ENCODE measurements at places on chromosomes 2 and 18. TPM values are rescaled to one million over a fixed set of nuclear protein-coding genes. Genes with fewer than 3 reads are reported as not detected.

EFEMP1 gene
- total RNA-seq = 25.5 TPM

- H3K36me3 ChIP-seq = no peaks in the 10 kb centered on the region
- DNase-seq = no peak
- H3K4me1 ChIP-seq = peaks cover 30% of the 10 kb centered on the region
- no peaks in the 10 kb centered on the region for H3K27me3 ChIP-seq
- H3K4me3 ChIP-seq = no peak overlapping the region
- H3K27ac ChIP-seq = no peak overlapping the region
These were observed 78.6 kb upstream of the ETAA1 start for GRCh38 chr2:67318563-67318962.

DNA sequence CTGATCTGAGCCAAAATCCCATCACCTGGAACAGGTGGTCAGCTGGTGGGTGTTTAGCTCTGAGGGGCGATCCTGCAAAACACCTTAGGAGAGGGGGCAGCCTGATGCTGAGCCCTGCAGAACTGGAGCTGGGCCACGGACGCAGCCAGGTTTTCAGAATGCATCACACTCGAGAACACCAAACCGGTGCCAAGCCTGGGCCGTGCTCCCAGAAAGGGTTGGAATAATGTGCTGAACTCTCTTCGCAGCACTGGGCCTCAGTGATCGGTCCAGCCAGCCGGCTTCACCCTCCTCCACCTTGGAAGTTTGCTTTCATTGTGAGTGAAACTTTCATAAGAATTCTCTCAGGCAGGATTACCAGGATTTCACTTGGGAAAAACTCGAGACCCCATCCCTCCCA is 56.5 kb upstream of the TTC39C start:
- no peak for DNase-seq
- H3K27me3 ChIP-seq = no peaks in the 10 kb centered on the region
- H3K4me3 ChIP-seq = no peak overlapping the region
- no peak overlapping the region for H3K27ac ChIP-seq
- no peaks in the 10 kb centered on the region for H3K4me1 ChIP-seq
- H3K36me3 ChIP-seq = no peaks in the 10 kb centered on the region

- H3K4me3 ChIP-seq = no peak overlapping the region
- no peaks in the 10 kb centered on the region for H3K27me3 ChIP-seq
- H3K4me1 ChIP-seq = no peaks in the 10 kb centered on the region
- no peak for DNase-seq
- peaks cover 10% of the 10 kb centered on the region for H3K36me3 ChIP-seq
These were observed 7.1 kb downstream of the UNC50 start for GRCh38 chr2:98615481-98615880.

DNA sequence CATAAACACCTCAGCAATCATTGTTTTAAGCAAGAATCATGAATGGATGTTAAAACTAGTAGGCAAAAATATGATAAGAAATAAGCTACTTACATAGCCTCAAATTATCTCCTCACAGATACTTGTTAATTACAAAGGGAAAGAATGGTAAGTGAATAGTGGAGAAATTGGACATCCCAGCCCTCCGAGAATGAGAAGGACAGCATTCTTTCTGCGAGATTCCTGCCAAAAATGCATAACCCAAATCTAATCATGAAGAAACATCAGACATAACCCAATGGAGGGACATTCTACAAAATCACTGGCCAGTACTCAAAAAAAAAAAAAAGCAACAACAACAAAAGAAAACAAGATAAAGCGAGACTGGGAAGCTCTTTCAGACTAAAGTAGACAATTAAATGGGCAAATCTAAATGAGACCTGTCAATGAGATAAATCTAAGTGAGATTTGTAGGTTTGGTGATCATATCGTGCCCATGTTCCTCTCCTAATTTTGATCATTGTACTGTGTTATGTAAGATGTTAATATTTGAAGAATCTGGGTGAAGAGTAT is 57.9 kb upstream of the GLI2 start:
- H3K27me3 ChIP-seq = peaks cover 72% of the 10 kb centered on the region
- H3K4me3 ChIP-seq = no peak overlapping the region
- no peaks in the 10 kb centered on the region for H3K4me1 ChIP-seq
- no peak overlapping the region for H3K27ac ChIP-seq
- no peak for DNase-seq
- no peaks in the 10 kb centered on the region for H3K36me3 ChIP-seq

DNA sequence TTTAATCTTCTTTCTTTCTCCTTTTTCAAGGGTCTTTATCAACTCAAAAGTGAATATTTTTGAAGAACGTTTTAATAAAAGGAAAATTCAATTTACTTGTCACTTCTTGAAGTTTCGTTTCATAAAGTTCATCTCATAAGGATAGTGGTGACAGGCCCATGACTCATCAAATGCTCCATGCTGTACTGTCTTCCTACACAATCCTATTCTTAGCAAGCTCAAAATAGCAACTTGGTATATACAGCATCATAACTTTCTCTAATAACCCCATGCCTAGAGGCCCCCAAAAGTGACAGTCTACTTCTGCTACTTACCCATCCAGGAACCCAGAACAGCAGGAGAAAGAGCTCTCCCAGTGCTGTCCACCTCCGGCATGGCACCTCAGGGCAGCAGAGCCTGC is 7.7 kb downstream of the FBXO15 start:
- DNase-seq = no peak
- H3K27me3 ChIP-seq = no peaks in the 10 kb centered on the region
- H3K27ac ChIP-seq = no peak overlapping the region
- no peaks in the 10 kb centered on the region for H3K4me1 ChIP-seq
- H3K4me3 ChIP-seq = no peak overlapping the region

DNA sequence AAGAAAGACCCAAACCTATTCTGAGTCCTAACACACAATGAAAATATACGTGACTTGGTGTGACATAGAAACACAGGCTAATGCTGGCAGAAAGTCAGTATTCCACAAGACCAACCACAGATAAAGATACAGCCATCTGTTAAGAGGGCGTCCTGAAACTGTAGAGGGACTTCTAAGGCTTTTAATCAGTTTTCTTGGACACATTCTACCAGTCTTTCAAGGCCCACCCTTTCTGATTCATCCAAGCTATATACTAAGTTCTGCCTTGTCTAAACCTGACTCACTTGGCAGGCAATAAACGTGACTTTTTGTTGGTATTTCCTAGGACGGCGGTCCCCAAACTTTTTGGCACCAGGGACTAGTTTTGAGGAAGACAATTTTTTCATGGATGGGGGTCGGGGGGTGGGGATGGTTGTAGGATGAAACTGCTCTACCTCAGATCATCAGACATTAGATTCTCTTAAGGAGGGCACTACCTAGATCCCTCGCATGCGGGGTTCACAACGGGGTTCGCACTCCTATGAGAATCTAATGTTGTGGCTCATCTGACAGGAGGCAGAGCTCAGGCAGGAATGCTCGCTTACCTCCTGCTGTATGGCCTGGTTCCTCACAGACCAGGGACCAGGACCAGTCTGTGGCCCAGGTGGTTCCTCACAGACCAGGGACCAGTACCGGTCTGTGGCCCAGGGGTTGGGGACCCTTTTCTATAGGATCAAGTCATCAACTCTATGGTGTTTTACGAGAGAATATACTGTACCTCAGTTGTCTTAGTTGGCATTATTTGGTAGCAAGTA is 61.4 kb downstream of the SP3 start:
- no peaks in the 10 kb centered on the region for H3K4me1 ChIP-seq
- peaks cover 28% of the 10 kb centered on the region for H3K36me3 ChIP-seq
- no peak for DNase-seq
- H3K27ac ChIP-seq = no peak overlapping the region
- no peaks in the 10 kb centered on the region for H3K27me3 ChIP-seq

GRCh38 chr2:237096911-237097310 is 11.2 kb downstream of the COPS8 start:
- no peak overlapping the region for H3K27ac ChIP-seq
- DNase-seq = no peak
- peaks cover 14% of the 10 kb centered on the region for H3K36me3 ChIP-seq
- H3K4me1 ChIP-seq = peaks cover 23% of the 10 kb centered on the region

- no peak overlapping the region for H3K4me3 ChIP-seq
- no peaks in the 10 kb centered on the region for H3K27me3 ChIP-seq
- no peaks in the 10 kb centered on the region for H3K36me3 ChIP-seq
- peaks cover 13% of the 10 kb centered on the region for H3K4me1 ChIP-seq
- no peak overlapping the region for H3K27ac ChIP-seq
These were observed 32.9 kb downstream of the STEAP3 start for GRCh38 chr2:119256582-119256921.

GRCh38 chr2:148650881-148651280 is 6.3 kb downstream of the EPC2 start:
- no peaks in the 10 kb centered on the region for H3K36me3 ChIP-seq
- H3K27ac ChIP-seq = no peak overlapping the region
- H3K4me3 ChIP-seq = no peak overlapping the region
- no peaks in the 10 kb centered on the region for H3K27me3 ChIP-seq
- DNase-seq = no peak

DNA sequence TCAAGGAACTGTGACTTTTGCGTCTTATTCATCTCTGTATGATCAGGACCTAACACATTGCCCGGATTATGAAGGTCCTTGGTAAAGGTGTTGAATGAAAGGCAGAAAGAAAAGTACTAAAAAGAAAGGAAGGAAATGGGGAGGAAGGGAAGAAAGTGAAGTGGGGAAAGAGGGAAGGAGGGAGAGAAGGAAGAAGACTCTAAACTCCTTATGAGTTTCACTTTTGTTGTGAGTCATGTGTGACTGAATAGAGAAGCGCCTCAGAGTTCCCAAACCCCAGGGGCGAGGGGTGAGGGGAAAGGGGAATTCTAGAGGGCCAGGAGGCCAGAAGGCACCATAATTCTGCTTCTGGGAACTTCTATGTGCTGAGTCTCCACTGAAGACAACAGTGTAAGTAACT is 30.9 kb upstream of the OSBPL6 start:
- H3K4me3 ChIP-seq = no peak overlapping the region
- no peaks in the 10 kb centered on the region for H3K36me3 ChIP-seq
- no peak for DNase-seq
- H3K4me1 ChIP-seq = peaks cover 4% of the 10 kb centered on the region
